ENCODE measurements at places on chromosomes 11 and 22. TPM values are rescaled to one million over a fixed set of nuclear protein-coding genes. Genes with fewer than 3 reads are reported as not detected.
A peak's percentile ranks its signal among the peaks of the same experiment; 100 is the strongest.

Gene OSBPL5
- 6.7 TPM for total RNA-seq

Gene MS4A4E
- total RNA-seq, result not detected

Gene CDC42EP2
- 0.96 TPM for total RNA-seq

Gene SREBF2
- total RNA-seq, result 67.2 TPM

Gene VSIG10L2
- total RNA-seq, result not detected

Gene ANKK1
- 1.2 TPM for total RNA-seq

Gene OR5L2
- not detected for total RNA-seq

Gene FAM180B
- total RNA-seq, result 0.55 TPM

Gene SLC6A5
- total RNA-seq, result not detected

Gene CHRM1
- total RNA-seq, result not detected

Gene SBF1
- total RNA-seq, result 227 TPM

Gene AMPD3
- 13.2 TPM for total RNA-seq

Gene LSP1
- total RNA-seq, result 232 TPM

DNA sequence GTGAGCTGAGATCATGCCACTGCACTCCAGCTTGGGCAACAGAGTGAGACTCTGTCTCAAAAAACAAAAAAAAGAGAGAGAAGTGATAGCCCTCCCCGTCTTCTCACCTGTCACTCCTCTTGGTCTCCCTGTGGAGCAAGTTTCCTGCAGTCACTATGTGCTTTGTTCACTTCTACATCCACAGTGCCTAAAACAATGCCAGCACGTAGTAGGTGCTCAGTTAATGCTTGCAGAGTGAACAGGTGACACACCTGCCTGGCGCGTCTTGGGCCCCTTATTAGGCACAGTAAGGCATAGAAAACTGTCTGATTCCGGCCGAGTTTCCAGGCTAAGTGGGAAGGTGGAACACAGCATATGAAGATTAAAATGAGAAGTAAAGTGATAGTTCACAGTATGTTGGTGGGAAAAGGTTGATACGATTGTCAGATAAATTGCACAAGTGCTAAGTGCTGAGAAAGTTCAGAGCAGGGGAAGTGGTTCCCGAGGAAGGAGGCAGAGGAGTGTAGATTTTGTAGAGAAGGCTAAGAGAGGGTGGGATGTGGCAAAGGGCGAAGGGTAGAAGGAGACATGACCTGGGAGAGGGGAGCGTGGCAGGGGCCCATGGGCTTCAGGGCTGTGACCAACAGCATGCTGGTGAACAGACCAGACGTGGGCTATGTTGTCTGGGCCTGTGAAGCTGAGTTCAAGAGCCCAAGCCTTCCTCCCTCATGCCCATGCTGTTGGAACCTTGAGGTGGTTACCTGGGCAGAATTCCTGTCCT is 41.9 kb downstream of the BCR start:
- no peak overlapping the region for H3K27ac ChIP-seq
- no peaks in the 10 kb centered on the region for H3K27me3 ChIP-seq
- DNase-seq, result no peak
- no peaks in the 10 kb centered on the region for H3K36me3 ChIP-seq
- no peak overlapping the region for H3K4me3 ChIP-seq

DNA sequence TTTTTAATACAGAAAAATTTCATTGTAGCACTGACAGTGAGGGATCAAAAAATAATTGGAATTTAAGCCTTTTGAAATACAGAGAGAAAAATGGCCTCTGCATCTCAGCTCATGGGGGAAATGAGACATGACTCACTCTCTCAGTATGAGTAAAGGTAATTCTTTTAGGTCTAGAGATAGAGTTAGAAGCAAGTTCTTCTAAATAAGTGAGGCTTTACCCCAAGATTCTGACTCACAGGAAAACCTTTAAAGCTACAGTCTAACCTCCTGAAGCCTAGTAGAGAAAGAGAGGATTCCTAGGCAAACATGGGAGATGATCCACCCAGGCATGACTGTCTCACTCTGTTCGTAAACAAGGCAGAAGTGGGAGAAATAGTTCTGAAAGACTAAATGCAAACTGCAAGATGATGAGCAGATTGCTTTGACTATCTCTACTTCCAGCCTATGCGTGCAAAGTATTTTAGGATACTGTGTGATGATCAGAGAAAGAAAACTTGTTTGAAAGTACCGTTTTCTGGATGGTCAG is 1003.3 kb upstream of the CCDC90B start:
- H3K4me1 ChIP-seq, result no peaks in the 10 kb centered on the region
- H3K36me3 ChIP-seq, result no peaks in the 10 kb centered on the region
- H3K27ac ChIP-seq, result no peak overlapping the region
- DNase-seq, result no peak
- H3K27me3 ChIP-seq, result no peaks in the 10 kb centered on the region

- no peaks in the 10 kb centered on the region for H3K36me3 ChIP-seq
- no peaks in the 10 kb centered on the region for H3K4me1 ChIP-seq
- no peak overlapping the region for H3K27ac ChIP-seq
- no peak for DNase-seq
These were observed 15.2 kb upstream of the BBOX1 start for GRCh38 chr11:27025312-27025955.

GRCh38 chr11:76629853-76630599 is 40.5 kb downstream of the LRRC32 start:
- H3K4me1 ChIP-seq, result peaks cover 20% of the 10 kb centered on the region
- H3K4me3 ChIP-seq, result no peak overlapping the region
- peak overlapping the region; percentile 64 for H3K27ac ChIP-seq
- no peaks in the 10 kb centered on the region for H3K27me3 ChIP-seq
- H3K36me3 ChIP-seq, result no peaks in the 10 kb centered on the region

- no peak overlapping the region for H3K4me3 ChIP-seq
- DNase-seq, result no peak
- H3K27me3 ChIP-seq, result no peaks in the 10 kb centered on the region
- H3K27ac ChIP-seq, result peak overlapping the region; percentile 30
- peaks cover 12% of the 10 kb centered on the region for H3K36me3 ChIP-seq
These were observed 64.7 kb upstream of the APOA1 start for GRCh38 chr11:116901964-116902688.

DNA sequence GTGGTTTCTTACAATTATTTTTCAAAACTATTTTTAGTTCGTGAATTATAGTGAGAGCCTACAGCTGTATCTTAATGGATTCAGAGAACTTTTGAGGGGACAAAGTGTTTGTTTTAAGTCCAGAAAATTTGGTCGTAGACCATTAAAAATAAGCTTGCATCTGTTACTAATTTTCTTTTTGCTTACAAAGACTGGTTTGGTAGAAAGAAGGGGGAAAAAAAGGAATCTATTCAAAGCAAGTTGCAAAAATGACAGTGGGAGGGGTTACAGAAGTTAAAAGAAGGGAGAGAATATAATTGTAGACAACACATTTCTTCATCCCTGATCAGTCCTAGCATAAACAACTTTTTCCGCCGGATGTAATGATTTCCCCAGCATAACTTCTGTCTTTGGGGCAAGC is 72.1 kb downstream of the AMOTL1 start:
- H3K4me1 ChIP-seq, result no peaks in the 10 kb centered on the region
- DNase-seq, result no peak
- H3K27me3 ChIP-seq, result no peaks in the 10 kb centered on the region
- H3K4me3 ChIP-seq, result no peak overlapping the region
- H3K27ac ChIP-seq, result no peak overlapping the region

GRCh38 chr11:29293825-29294224 is 723.0 kb downstream of the KCNA4 start:
- H3K4me1 ChIP-seq, result no peaks in the 10 kb centered on the region
- H3K4me3 ChIP-seq, result no peak overlapping the region
- no peaks in the 10 kb centered on the region for H3K27me3 ChIP-seq

DNA sequence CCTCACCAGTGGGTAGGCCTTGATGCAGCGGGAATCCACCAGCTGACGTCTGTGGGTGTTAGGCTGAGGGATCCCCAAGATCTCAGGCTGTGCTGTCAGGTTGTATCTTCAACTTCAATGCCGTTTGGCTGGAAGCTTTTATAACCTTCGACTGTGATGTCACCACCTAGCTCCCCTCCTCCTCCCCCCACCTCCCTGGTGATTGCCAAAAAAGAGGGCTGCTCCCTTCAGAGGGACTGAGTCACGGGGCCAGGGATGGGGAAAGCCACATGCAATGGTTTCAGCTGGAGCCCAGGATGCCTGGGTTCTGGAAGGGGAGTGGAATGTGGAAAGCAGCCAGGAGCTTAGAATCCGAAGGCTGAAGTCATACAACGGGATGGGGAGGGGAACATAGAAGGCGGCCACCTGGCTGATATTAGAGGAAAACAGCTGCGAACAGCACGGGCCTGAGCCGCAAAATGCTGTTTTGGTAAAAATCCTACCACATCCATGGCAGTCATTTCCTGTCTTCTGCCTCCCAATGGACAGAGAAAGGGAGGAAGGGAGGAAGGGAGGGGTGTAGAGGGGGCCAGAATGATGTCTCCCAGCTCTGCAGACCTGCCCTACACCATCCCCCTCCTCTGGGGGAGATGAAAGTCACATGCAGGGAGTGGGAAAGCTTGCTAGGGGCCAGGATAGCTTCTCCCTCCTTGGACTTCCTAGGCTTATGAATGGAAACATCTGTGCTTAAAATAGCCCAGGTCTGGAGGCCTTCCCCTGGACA is at the start of gene LRRN4CL:
Gene LRRN4CL (minus strand): TSS at position 110 of the 763 bp plus-strand sequence. CDS start 1,022 bp downstream, outside the sequence.
- H3K36me3 ChIP-seq, result peaks cover 24% of the 10 kb centered on the region
- H3K4me3 ChIP-seq, result no peak within 1 kb of the TSS
- H3K27ac ChIP-seq, result no peak within 1 kb of the TSS
- DNase-seq, result no peak

- no peak overlapping the region for H3K4me3 ChIP-seq
- DNase-seq, result no peak
- H3K27me3 ChIP-seq, result peaks cover 21% of the 10 kb centered on the region
- no peak overlapping the region for H3K27ac ChIP-seq
These were observed 25.1 kb upstream of the PAMR1 start for GRCh38 chr11:35550374-35551036.

DNA sequence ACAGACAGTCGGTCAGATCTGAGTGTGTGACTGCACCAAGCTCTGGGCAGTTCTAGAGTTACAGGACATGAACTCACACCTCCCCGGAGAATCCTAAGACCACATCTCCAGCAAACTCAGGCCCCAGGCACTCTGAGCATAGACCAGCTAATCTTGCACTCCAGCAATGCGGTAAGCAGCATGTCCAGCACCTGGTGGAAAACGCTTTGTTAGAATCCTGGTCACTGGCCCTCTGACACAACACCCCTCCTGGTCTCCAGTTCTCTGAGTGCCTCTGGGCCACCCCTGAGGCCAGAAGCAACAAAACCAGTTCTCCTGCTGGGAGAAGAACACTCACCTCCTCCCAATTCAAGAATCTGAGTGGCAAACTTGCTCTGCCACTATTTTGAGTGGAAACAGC is 82.7 kb upstream of the TMEM45B start:
- no peak for DNase-seq
- no peak overlapping the region for H3K27ac ChIP-seq
- H3K4me1 ChIP-seq, result no peaks in the 10 kb centered on the region
- H3K36me3 ChIP-seq, result no peaks in the 10 kb centered on the region

- DNase-seq, result no peak
- no peaks in the 10 kb centered on the region for H3K4me1 ChIP-seq
- no peaks in the 10 kb centered on the region for H3K36me3 ChIP-seq
- H3K27ac ChIP-seq, result no peak overlapping the region
- no peak overlapping the region for H3K4me3 ChIP-seq
These were observed 16.8 kb downstream of the ADAMTS15 start for GRCh38 chr11:130465263-130465662.

DNA sequence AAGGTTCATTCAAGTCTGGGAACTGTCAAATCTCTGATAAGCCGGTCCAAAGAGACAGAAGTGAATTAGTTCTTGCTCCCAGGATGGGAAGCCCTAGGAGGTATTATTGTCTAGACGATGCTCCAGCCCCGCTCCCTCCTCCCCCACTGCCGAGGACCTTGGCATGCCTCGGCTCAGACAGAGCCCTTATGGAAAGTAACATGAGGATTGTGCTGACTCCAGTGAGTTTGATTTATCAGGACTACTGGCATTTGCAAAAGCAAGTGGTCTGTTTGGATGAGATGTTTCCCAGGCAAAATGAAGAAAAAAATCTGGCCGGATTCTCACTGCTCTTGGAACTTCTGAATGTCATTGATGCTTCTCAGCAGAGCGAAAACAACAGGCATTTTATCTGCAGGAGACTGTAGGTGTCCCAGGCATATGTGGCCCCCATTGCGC is 341.0 kb downstream of the ETS1 start:
- H3K27me3 ChIP-seq, result no peaks in the 10 kb centered on the region
- H3K27ac ChIP-seq, result no peak overlapping the region
- H3K4me1 ChIP-seq, result no peaks in the 10 kb centered on the region

DNA sequence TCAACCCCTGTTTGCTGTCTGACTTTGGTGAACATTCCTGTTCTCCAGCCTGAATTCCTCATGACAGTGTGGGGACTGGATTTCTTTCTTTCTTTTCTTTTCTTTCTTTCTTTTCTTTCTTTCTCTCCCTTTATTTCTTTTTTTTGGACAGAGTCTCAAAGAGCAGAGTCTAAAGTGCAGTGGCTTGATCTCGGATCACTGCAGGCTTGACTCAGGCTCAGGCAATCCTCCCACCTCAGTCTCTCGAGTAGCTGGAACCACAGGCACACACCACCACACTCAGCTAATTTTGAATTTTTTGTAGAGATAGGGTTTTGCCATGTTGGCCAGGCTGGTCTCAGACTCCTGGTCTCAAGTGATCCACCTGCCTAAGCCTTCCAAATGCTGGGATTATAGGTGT is 63.1 kb downstream of the RPUSD4 start:
- H3K36me3 ChIP-seq, result no peaks in the 10 kb centered on the region
- H3K4me3 ChIP-seq, result no peak overlapping the region
- no peak for DNase-seq
- no peaks in the 10 kb centered on the region for H3K4me1 ChIP-seq
- H3K27me3 ChIP-seq, result no peaks in the 10 kb centered on the region
- H3K27ac ChIP-seq, result no peak overlapping the region

- H3K27me3 ChIP-seq, result no peaks in the 10 kb centered on the region
- no peak for DNase-seq
- H3K27ac ChIP-seq, result no peak overlapping the region
- no peak overlapping the region for H3K4me3 ChIP-seq
These were observed 133.1 kb downstream of the MICAL2 start for GRCh38 chr11:12243486-12243885.

DNA sequence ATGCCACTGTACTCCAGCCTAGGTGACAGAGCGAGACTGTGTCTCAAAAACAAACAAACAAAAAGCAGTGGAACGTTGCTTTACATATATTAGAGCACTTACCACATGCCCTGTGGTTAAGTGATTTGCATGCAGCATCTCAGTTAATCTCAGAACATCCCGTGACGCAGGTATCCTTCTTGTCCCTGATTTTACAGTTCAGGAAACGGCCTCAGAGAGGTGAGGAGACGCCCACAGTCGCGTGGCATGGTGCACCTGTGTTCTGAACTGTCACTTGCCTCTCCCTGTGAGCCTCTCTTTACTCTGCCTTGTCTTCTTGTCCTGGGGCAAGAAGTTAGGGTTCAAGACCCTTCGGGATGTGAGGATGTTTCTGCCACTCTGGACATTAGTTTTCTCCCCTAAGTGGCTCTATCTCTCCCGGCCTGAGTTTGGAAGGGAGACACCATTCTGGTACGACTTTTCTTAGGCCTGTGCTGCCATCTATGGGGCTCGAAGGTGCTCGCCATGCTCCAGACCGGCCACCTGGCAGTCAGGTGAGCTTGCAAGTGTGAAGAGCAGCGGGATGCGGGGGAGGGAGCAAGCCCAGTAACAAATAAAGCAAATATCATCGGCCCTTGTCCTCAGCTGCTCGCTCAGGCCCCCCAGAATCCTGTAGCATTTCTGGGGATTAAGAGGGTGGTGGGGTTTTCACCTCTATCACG is 25.6 kb downstream of the YWHAH start:
- peaks cover 20% of the 10 kb centered on the region for H3K4me1 ChIP-seq
- DNase-seq, result peak; percentile 87
- H3K27me3 ChIP-seq, result no peaks in the 10 kb centered on the region
- peak overlapping the region; percentile 56 for H3K4me3 ChIP-seq

GRCh38 chr11:60129853-60130252 is 41.4 kb downstream of the MS4A2 start:
- no peaks in the 10 kb centered on the region for H3K4me1 ChIP-seq
- no peaks in the 10 kb centered on the region for H3K27me3 ChIP-seq
- no peaks in the 10 kb centered on the region for H3K36me3 ChIP-seq
- H3K4me3 ChIP-seq, result no peak overlapping the region
- no peak overlapping the region for H3K27ac ChIP-seq

All from CD4-positive, alpha-beta T cell (primary cell).